ENCODE measurements at places on chromosomes 16 and 17.

- DNase-seq: no peak
These were observed 10.5 kb downstream of the CDK5RAP3 start for GRCh38 chr17:47981462-47981861.

DNA sequence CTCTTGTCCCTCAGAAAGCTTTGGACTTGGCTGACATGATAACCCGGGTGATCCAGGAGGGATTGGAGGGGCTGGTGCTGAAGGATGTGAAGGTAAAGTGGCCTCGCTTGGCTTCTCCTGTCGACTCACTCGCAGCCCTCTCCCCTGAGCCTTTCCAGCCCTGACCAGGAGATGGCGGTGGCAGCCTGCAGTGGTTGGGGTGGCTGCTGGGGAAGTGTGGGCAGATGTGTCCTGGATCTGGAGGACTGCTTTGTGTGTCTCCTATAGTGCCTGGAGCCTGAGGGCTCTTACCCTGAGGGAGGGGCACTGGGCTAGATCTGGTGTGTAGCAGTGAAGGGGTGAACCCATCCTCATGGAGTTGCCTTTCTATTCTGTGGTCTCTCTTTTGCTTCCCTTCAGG is 17.9 kb downstream of the LIG3 start:
- peak; percentile 85 for DNase-seq

- no peak for DNase-seq
These were observed at the start of gene FSCN2 for GRCh38 chr17:81527591-81528383. FSCN2 (plus strand) TSS chr17:81528377; CDS start chr17:81528532, 155 bp downstream.

DNA sequence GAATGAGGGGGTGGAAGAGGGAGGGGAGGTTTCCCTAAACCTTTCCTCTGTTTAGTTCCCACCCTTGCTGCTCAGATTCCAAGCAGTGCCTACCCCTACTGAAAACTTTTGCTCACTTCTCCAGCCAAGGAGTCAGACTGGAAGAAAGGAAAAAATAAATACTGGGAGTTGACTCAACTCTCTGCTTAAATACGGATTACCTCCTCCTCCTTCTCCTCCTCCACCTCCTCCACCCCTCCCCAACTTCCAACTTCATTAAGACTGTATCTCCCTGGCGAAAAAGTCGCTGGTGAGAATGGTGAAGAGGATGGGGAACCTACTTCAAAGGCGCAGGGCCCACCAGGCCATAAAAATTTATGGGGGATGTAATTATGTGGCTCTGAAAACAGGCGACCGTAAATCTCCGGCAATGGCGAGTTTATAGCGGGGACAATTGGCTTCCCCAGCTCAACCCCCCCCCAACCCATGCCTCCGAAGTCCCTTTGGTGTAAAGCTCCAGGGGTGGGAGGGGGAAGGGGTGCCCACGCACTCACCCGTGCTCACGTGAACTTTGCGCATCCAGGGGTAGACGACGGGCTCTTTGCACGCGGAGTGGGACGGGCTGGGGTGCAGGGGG is 712 bp downstream of the HOXB4 start:
- no peak for DNase-seq

DNA sequence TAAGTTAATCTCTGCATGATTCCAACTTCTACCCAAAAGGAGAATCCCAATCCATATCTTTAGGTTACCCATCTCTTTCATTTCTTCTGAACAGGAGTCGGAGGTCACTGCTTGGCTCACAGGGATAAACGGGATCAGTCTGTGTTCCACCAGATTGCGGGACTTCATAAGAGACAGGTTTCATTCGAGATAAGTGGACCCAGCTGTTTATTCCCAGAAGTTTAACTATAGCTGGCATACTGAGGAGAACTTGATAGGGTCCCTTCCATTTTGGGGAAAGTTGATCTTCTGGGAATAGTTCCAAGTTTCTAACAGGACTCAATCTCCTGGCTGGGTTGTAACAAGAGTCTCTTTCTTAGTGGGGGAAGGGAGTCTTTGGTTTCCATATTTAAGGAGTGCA is 45.4 kb upstream of the ARL4D start:
- no peak for DNase-seq

- no peak for DNase-seq
These were observed 10.3 kb downstream of the UTP18 start for GRCh38 chr17:51270636-51271035.

- DNase-seq: no peak
These were observed 1.3 kb upstream of the CDK5R1 start for GRCh38 chr17:32485261-32486110.

DNA sequence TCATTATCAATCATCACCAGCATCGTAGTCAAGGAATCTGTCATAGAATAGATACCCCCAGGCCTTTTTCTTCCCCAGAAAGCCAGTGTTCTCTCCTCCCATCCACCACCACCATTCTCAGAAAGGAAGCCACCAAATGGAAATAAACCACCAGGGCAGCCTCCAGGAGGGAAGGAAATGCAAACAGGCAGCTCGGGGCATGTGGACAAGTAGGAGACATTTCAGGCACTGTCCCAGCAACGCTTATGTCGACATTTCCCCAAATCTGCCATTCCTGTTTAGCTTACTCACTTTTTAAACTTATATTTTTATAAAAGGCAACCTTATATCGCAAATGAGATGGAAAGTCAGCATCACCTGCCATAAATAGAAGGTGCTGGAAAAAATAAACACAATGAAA is 15.8 kb downstream of the EMP2 start:
- DNase-seq: no peak

- DNase-seq: no peak
These were observed 18.5 kb downstream of the ARL4D start for GRCh38 chr17:43416998-43417890.

DNA sequence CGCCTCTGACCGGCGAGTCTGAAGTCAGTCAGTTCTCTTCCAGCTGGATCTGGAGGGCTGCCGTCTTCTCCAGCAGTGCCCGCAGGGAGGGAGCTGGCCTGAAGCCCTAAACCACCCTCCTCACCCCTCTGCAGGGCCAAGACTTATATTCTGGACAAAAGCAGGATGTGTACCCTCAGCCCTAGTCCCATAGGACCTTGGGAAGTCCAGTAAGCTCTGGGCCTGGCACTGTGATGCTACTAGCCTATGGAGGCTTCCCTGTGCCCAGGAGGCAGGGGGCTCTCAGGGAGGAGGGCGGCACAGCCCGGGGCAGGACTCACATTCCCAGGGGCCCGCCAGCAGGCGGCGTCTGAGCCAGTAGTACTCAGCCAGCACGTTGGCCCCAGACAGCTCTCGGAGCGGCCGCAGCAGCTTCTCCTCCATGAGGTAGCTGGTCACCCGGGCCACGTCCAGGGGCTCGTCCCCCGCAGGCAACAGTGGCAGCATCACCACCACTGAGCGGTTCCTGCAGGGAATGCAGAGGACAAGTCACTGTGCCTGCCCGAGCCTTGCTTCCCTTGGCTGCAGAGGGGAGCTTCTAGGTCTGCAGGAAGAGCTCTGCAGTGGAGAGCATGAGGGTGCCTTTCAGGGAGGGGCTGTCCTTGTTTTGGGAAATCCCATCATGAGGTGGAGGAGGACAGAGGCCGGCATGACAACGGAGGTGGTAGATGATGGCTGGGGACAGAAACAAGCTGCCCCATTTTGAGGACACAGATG is 41.7 kb downstream of the RMI2 start:
- DNase-seq: peak; percentile 28

- no peak for DNase-seq
These were observed 42.4 kb downstream of the CEP112 start for GRCh38 chr17:66149562-66149961.

DNA sequence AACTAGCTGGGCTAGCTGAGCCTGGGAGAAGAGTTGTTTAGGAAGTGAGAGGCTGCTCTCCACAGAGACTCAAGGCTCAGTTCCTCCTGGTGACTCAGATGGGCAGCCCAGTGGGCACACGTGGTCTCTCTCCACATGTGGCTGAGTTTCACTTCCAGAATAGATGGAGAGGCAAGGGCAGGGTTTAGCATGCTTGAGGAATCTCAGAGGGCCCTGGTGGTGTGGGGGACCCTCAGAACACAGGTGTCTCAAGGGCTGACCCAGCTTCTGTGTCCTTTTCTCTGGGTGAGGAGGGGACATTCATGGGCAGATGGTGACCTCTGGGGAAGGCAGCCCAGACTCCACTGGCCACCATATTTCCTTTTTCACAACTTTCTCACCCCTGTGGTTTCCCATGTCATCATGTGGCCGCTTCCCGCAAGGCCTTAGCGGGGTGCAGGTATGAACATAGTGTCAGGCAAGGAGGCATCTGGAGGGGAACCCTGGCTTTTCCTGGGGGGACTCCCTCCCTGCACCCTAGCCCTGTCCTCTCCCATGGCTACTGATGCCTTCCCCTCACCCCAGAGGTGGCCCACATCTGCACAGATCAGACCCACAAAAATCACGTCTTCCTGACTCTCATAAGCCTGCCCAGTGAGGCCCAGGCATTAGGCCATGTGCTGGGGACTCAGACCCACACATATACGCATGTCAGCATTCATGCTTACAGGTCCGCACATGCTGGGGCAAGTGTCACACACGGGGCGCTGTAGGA is 3.3 kb downstream of the GRN start:
- DNase-seq: no peak

- peak; percentile 14 for DNase-seq
These were observed 129.9 kb downstream of the PITPNC1 start for GRCh38 chr17:67506966-67507365.

DNA sequence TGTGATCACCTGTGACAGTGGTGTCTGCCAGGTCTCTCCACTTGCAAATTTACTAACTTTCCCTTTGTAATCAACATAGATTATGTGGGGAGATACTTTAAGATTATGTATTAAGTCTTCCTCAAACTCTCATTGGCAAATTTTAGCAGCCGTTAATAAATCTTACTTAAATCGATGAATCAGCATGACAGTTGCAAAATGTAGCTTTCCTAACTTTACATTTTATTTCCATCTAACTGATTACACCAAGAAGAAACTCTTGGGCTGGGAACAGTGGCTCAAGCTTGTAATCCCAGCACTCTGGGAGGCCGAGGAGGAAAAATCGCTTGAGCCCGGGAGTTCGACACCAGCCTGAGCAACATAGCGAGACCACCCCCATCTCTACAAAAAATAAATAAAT is 23.3 kb upstream of the CPNE2 start:
- no peak for DNase-seq

DNA sequence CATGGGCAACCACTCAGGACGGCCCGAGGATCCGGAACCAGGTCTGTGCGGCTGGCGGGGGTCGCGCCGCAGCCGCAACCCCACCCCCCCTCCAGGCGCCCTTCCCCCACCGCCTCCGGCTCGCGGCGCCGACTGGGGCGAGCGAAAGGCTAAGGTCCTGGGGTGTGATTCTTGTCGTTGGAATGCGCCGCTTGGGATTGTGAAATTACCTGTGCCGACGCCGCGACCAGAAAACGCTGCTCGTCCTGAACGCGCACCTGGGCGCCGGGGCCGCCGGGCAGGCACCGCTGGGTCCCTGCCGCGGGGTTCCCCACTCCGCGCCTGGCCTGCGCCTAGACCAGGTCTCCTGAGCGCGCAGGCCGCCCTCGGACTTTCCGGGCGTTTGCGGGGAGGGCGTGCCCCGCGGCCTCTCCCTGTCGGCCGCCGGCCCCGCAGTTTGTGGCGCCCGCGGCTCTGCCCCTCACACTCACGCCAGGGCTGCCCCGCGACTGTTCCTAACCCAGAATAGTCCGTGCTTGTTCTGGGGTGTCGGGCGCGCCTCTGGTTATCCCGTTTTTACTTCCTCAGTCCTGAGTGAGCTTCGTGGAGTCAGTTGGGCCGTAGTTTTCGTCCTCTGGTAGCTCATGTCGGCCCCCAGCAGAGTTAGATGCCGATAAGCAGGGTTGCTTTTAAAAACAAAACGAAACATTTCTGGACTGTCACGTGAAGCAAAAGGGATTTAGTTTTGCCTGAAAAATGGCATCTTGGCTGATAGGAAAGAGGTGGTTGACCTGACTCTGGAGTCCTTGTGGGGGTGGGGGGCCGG is 147.2 kb downstream of the SPECC1 start:
- peak; percentile 41 for DNase-seq

DNA sequence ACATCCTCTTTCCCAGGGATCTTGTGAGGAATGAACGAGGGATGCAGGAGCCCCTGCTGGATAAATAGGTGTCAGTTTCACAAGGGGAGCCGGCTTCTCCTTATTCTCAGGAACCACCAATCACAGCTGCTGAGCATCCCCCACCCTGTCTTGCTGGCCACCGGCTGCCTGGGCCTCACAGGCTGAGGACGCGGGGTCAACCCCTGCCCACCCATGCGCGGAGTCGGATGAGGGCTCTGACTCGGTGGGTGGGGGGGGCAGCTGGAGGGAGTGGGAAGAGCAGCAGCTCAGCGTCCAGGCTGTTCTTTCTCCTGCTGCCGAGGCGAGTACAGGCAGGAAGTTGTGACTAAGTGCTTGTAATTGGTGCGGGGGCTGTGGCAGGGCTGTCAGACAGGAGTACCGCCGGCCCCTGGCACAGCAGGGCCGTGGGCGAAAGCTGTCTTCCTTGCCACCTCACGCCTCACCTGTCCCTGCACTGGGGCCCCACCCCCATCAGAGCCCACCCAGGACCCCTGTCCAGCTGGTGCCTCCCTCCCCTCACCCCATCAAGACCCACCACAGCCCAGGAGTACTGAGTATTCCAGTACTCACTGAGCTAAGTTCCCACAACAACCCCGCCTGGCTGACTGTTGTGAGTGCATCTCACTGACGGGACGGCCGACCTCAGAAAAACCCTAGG is 11.0 kb upstream of the DPEP1 start:
- DNase-seq: peak; percentile 78

DNA sequence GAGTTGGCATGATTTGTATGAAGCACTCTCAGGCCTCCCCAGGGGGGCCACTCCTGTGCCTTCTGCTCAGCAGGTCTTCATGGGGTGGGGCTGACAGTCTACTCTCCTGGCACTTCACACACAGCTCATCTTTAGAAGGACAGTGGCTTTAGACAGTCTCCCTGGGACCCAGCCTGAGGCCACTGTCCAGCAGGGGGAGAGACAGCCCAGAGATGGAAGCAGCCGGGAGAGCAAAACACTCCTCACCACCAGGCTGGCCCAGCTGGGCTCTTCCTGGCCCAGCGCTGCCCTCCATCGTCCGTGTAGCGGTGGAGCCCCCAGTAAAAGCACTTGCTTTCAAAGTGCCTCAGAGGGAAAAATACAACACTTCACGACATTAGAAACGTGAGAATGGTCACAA is 62.0 kb upstream of the CRHR1 start:
- no peak for DNase-seq

- no peak for DNase-seq
These were observed 5.2 kb downstream of the CDH13 start for GRCh38 chr16:82631701-82632685.

DNA sequence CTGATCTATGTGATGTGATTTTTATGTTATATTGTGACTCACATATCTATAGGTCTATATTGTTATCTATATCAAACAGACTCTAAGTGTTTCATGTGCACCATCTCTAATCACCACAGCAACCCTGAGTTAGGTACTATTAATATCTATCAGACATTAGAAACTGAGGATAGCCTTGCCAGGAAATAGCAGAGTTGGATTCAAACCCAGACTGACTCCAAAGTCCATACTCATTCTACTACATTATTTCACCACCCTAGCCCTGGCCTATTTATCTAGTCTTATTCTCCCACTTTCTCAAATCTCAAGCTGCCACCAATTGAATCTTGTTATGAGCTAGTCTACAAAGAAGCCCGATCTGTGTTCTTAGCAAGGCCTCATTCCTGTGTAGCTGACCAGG is 65.4 kb upstream of the GNAO1 start:
- no peak for DNase-seq

GRCh38 chr17:62870552-62870971 is 62.4 kb upstream of the MARCHF10 start:
- DNase-seq: no peak

Data from activated CD4-positive, alpha-beta T cell treated with anti-CD3 and anti-CD28 coated beads for 48 hours (primary cell).